BJ (cell line): ENCODE measurements at places on chromosomes 12 and 14. TPM values are rescaled to one million over a fixed set of nuclear protein-coding genes. Genes with fewer than 3 reads are reported as not detected.

Gene SSTR1
- polyA plus RNA-seq, result 42.2 and 55.9 TPM in 2 replicates

GRCh38 chr14:105322791-105323556 is 8.4 kb downstream of the PACS2 start:
- no peak for DNase-seq

Gene PPP2R5E
- polyA plus RNA-seq, result 4.8 and 11.9 TPM in 2 replicates

Gene KLRC2
- not detected in 2 replicates for polyA plus RNA-seq

Gene DDN
- polyA plus RNA-seq, result 0.02 and 0.07 TPM in 2 replicates

DNA sequence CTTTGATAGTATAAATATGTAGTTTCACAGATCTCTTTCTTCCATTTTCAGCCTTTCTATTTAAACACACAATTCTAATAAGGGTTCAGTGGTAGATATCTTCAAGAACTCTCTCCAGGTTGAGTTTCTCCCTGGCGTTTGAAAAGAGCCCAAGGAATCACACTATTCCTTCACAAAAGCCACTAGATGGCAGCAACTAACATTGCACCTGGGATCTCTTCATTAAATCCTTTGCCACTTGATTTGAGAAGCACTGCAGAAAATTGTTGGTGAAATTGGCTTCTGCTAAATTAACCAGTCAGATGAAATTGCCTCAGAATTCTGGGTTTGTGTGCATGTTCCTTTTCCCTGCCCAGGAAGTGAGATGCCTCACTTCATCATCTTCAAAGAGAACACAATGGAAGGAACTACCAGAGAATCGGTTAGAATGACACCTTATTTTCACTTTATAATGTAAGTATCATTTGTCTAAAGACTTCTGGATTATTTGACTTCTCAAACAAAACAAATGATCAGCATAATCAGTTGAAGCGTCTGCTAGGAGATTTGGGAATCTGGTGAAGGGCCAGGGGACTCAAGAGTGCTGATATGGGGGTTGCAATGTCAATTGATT is 6.8 kb downstream of the CCDC198 start:
- no peak for DNase-seq

GRCh38 chr12:105696-106095 is 39.1 kb downstream of the IQSEC3 start:
- DNase-seq, result no peak

GRCh38 chr12:84922693-84923092 is 10.1 kb upstream of the SLC6A15 start:
- no peak for DNase-seq

GRCh38 chr14:105917933-105918436 is 391.6 kb downstream of the TMEM121 start:
- DNase-seq, result no peak

Gene NR4A1
- polyA plus RNA-seq, result 9.8 and 18.6 TPM in 2 replicates

Gene PTCSC3
- polyA plus RNA-seq, result not detected in 2 replicates

DNA sequence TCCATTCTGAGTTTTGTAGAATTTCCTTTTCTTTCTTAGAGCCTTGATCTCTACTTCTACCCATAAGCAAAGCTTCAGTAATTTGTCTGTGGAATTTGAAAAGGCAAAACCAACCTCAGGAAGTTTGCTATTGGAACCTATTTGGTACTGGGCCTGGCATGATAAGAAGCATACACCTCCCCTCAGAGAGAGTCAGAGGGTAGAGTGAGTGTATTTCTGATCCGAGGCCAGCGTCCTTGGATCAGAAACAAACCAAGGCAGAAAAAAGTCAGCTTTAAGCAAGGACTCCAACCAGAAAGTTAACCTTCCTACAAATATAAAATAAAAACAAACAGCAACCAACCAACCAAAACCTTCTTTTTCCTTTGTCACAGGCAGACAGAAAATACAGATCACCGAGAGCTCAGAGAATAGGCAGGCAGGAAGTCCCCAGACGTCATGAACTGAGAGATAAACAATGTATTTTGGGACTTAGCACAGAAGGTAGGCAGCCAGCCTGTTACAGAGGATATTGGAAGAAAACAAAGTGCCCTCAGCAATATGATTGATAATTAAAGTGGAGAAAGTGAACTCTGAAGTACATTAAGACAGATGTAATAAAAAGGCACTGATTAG is 141.5 kb downstream of the NEDD1 start:
- DNase-seq, result no peak

GRCh38 chr14:51442513-51443175 is 202.6 kb downstream of the TMX1 start:
- peak; percentile 88 for DNase-seq

DNA sequence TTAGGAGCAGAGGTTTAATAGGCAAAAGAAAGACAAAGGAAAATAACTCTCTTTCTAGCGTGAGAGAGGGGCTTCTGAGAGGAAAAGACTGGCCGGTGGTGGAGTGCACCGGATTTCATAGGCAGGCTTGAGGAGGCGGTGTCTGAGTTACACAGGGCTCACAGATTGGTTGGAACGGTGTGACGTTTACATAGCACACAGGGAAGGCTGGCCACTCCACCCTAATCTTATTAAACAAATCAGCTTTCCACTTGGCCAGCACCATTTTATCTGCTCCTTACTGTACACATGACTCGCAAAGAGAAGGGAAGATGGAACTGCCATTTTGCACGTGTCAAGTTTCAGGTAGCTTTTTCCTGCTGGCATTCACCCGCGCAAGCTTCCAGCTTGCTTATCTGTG is 587.7 kb downstream of the RPL10L start:
- DNase-seq, result no peak

Gene PDE3A
- polyA plus RNA-seq, result 3.1 and 3.5 TPM in 2 replicates

Gene FAM222A
- 0.12 and 0.36 TPM in 2 replicates for polyA plus RNA-seq

- DNase-seq, result no peak
These were observed 56.0 kb downstream of the PLEKHG3 start for GRCh38 chr14:64760146-64760755.

- DNase-seq, result no peak
These were observed 197.6 kb downstream of the SLC38A4 start for GRCh38 chr12:46628176-46628575.

Gene C2CD5
- polyA plus RNA-seq, result 11.0 and 21.8 TPM in 2 replicates

Gene NTF3
- polyA plus RNA-seq, result 11.4 and 12.5 TPM in 2 replicates
